Inflammatory macrophage treated with lipopolysaccharide for 4 hours (primary cell): ENCODE measurements at places on chromosomes 5 and 9.

- DNase-seq: no peak
Observed at GRCh38 chr9:92517046-92517445, 18.7 kb downstream of the ECM2 start.

DNA sequence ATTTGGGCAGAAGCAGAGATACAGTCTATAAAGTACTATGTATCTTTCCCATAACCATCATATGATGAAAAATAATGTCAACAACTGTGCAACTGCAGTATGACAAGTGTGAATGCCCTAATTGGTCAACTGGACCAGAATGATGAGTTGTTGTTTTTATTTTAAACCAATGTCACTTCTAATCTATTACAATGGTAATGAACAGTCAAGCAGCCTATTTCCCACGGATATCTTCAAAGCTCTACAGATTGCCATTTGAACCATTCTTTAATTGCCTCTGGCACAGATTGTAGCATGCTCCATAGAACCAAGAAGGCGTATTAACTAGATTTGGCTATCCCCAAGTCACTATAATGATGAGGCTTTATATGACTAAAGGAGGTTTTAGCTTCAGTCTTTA lies 233.6 kb downstream of the TRPM3 start:
- no peak for DNase-seq

- no peak for DNase-seq
Observed at GRCh38 chr5:1950708-1951103, 68.0 kb upstream of the IRX4 start.

DNA sequence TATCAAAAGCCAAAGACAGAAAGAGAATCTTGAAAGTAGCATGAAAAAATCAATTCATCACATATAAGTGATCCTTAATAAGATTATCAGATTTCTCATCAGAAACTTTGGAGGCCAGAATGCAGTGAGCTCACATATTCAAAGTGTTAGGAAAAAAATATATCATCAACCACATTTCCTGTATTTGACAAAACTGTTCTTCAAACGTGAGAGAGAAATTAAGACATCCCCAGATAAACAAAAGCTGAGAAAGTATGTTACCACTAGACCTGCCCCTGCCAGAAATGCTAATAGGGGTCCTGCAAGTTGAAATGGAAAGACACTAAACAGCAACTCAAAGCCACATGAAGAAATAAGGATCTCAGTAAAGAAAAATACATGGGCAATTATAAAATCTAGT lies 29.9 kb downstream of the HACD4 start:
- no peak for DNase-seq

DNA sequence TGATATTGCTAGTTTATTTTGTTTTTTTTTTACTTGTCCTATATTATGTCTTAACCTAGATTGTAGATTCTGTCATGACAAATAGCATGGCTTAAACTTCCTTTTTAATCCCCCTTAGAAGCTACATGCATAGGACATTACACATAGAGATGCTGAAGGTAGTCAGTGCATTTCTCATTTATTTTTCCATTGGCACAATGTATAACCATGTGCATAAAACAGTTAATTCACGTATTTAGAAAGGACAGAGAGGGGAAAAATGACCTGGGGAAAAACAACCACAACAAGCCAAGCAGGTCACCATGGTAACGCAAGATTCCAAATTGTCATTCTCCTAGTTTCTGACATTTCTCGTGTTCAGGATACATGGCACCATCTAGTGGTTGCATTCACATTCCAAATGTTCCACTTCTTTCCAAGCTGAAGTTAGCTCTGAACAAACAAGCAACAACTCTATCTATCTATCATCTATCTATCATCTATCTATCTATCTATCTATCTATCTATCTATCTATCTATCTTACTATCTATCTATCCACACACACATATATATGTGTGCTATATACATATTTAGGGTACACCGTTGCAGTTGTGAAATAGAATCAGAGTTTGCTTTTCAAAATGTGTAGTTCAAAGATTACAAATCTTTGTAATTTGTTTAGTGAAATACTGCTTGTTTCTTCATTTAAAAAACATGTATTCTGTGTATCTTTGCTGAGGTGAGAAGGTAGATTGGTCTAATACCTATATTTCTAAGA lies 487.2 kb upstream of the ST8SIA4 start:
- peak; percentile 39 for DNase-seq

DNA sequence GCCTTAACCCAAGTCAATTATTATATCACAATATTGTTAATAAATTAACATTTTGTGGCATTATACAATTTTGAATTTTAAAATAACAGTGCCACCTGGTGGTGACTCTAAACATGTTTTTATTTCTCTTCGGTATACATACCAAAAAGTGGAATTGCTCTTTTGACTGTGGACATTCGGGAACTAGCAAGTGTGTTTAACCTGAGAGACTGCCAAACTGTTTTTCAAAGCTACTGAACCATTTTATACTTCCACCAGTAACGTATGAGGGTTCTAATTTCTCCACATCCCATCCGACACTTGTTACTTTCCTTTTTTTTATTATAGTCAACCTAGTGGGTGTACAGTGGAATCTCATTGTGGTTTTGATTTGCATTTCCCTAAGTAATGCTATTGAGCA lies 18.3 kb upstream of the HSDL2 start:
- DNase-seq: peak; percentile 59

DNA sequence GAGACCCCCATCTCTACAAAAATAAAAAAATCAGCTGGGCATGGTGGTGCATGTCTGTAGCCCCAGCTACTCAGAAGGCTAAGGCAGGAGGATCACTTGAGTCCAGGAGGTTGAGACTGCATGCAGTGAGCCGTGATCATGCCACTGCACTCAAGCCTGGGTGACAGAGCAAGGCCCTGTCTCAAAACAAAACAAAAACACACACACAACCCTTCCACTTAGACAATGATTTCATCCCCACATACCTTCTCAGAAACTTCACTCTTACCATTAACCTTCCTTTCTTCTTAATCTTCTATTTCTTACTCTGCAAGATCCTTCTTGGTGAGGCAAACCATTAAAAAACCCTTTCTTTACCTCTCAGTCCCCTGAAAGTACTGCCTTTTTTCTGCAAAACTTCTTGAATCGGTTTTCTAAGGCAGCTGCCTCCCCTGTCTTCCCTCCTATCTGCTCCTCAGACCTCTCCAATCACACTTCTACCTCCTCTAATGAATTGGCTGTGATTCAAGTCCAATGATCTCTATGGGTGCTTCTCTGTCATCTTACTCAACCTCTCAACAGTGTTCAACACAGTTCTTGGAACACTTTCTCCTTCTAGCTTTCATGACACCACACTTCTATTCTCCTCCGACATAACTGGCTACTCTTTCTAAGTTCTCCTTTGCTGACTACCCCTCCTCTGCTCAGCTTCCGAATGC lies 47.3 kb downstream of the PFDN1 start:
- peak; percentile 39 for DNase-seq

- DNase-seq: no peak
Observed at GRCh38 chr5:164204338-164204946, 699.0 kb downstream of the MAT2B start.

- DNase-seq: no peak
Observed at GRCh38 chr5:144076521-144077083, 93.9 kb downstream of the YIPF5 start.

DNA sequence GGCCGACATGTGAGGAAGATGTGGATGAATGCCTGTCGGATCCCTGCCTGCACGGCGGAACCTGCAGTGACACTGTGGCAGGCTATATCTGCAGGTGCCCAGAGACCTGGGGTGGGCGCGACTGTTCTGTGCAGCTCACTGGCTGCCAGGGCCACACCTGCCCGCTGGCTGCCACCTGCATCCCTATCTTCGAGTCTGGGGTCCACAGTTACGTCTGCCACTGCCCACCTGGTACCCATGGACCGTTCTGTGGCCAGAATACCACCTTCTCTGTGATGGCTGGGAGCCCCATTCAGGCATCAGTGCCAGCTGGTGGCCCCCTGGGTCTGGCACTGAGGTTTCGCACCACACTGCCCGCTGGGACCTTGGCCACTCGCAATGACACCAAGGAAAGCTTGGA lies 14.1 kb downstream of the CRB2 start:
- DNase-seq: no peak

GRCh38 chr5:53713978-53714666 lies 153.7 kb downstream of the NDUFS4 start:
- no peak for DNase-seq

GRCh38 chr5:2047341-2047927 lies 164.7 kb upstream of the IRX4 start:
- no peak for DNase-seq

DNA sequence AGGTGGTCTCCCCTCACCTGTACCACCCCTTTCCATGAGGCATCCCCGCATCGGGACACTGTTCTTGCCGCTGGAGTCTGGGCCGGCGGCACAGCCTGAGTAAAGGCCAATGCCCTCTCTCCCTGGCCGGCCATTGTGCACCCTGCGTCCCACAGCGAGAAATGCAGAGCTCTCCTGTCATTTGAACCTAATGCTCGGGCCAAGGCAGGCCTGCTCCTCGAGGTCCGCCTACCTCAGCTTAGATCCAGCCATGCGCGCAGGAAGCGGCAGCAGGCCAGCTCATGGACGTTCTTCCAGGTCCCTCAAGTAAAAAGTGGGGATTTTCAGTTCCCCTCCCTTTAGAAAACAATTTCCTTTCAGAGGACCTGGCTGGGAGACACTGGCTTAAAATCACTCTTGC lies 135.0 kb downstream of the HSD17B3 start:
- no peak for DNase-seq

GRCh38 chr5:54062958-54063357 lies 247.4 kb downstream of the ARL15 start:
- no peak for DNase-seq

DNA sequence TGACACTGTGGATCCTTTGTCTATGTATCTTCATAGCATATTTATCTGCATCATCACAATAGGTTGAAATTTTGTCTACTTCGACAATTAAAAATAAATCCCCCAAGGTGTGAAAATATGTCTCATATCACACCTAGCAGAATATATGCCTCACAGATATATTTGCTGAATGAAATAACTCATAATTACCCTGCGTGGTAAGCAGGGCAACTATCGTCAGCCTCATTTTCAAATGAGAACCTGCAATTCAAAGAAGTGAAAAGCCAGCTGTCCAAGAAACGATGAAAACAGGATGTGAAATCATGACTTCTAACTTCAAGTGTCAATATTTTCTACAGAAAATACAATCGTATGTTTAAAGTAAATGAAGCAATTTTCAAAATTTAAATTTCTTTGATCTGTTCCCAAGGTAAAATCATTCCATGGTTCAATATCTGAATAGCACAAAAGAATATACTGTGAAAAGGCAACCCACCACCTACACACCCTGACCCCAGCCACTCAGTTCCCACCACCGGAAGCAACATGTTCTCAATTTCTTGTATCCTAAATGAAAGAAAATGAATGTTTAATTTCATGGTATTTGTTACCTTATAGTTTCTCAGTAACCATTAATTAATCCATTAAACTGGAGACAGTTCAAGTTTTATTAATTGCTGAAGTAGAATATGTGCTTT lies 57.1 kb downstream of the TBCA start:
- no peak for DNase-seq

- DNase-seq: no peak
Observed at GRCh38 chr5:160923936-160924710, 72.1 kb upstream of the ATP10B start.

GRCh38 chr5:68381909-68382308 lies 166.4 kb downstream of the PIK3R1 start:
- peak; percentile 47 for DNase-seq

- no peak for DNase-seq
Observed at GRCh38 chr5:59206132-59206581, 623.3 kb downstream of the RAB3C start.

DNA sequence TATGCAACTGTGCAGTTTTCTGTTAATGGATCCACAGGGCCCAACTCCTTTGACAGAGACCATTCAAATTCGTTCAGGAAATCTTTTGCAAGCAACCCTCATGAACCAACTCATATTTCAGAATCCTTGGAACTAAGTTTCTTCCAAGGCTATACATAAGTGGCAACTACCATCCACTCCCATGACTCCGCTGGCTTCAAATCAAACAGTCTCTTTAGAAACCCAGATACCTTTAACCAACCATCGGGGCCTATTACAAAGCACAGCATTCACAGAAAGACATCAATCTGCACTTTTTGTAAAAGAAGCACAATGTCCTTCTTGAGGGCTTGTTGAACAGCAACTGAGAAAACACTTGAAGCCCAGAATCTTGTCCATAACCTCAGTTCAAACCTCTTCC lies 526.9 kb downstream of the DTWD2 start:
- DNase-seq: no peak

DNA sequence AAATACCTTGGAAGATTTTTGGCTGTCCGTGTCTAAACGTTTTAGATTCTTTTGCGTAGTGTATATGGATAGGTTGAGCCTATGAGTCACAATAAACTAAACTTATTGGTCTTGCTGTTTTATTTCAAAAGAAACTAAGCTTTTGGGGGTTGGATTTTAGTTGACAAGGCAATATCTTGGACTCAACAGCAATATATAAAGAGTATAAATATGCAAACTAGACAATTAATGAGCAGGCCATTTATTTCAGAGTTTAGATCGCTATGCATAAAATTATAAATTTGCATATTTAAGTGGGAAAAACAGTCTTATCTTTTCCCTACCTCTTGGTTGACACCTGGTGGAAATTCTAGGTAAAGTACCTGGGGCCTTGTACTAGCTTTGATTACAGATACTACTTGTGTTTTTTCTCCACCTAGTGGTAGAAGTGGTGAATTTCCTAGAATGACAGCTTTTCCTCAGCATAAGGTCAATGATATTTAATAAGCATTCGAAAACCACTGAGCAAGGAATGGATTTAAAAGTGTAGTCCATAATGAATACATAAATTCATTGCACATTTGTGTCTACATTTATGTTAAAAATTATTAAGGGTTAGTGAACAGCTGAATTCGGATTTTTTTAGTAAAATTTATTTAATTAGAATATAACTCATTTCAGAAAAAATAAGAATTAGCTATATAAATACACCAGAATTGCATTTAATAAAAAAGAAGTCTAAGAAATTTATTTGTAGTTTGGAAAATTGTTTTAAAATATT lies 1.7 kb upstream of the ARRDC3 start:
- peak; percentile 90 for DNase-seq

- DNase-seq: no peak
Observed at GRCh38 chr5:111942661-111943401, 185.8 kb upstream of the NREP start.

- no peak for DNase-seq
Observed at GRCh38 chr5:140622301-140622700, 10.7 kb downstream of the CD14 start.

DNA sequence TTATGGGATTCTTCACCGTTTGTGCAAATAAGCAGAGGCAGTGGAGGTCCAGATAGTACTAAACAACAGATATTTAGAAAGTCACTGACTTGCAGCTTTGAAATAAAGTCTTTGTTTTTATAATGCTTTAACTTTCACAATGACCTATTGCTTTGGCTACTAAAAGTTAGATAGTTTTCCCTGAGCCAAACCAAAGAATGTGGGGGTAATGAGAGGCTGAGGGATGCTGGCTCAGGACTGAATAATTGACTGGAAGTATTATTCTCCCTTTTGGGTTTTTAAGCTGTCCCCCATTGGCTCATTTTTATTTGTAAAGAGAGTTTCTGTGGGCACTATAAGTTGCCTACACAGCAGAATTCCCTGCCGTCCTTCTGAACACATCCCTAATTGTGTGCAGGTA lies 99.2 kb upstream of the ACTBL2 start:
- no peak for DNase-seq
